Thymus (tissue), 14 donors: ENCODE measurements at places on chromosomes 4 and X. TPM values are rescaled to one million over a fixed set of nuclear protein-coding genes. Genes with fewer than 3 reads are reported as not detected.

GRCh38 chr4:22471999-22472461 lies 43.8 kb downstream of the ADGRA3 start:
- DNase-seq = no peak

DNA sequence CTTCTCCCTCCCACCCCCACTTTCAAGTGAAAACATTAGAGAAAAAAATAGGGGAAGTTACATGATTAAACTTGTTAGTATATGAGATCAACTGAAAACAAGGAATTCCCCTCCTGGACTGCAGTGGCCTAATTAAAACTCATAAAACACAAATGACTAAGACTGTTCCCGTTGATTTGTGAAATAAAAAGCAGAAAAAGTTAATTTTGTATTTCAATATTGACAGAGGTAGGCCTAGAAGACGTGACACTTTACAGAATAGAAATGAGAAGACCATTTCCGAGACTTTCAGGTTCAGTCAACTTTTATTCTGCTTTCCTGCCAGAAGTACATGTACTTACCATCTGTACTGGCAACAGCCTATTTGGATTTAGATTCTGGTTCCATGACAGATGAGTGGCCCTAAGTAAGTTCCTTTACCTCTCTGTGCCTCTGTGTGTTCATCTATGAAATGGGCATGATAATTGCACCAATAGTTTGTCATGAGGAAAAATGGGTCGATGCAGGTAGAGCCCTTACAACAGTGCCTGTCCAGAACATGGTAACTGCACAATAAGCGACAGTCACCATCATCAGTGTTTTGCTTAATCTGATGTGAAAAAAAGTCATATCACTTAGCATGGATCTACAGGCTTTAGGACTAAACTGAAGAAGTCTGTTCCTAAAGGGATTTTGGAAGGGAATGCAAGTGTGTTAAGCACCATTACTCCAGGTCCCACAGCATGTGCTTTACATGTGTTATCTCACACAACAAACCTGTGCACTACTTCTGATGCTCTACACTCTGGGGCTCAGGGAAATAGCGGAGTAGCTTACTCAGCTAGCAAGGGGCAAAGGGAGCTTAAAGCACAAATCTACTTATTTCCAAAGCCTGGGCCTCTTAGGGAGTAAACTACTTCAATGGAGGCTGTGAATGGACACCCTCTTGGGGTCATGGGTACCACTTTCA lies 562.3 kb upstream of the DIPK2B start:
- no peak for DNase-seq

GRCh38 chr4:74397748-74398426 lies 32.9 kb downstream of the EREG start:
- DNase-seq = no peak

DNA sequence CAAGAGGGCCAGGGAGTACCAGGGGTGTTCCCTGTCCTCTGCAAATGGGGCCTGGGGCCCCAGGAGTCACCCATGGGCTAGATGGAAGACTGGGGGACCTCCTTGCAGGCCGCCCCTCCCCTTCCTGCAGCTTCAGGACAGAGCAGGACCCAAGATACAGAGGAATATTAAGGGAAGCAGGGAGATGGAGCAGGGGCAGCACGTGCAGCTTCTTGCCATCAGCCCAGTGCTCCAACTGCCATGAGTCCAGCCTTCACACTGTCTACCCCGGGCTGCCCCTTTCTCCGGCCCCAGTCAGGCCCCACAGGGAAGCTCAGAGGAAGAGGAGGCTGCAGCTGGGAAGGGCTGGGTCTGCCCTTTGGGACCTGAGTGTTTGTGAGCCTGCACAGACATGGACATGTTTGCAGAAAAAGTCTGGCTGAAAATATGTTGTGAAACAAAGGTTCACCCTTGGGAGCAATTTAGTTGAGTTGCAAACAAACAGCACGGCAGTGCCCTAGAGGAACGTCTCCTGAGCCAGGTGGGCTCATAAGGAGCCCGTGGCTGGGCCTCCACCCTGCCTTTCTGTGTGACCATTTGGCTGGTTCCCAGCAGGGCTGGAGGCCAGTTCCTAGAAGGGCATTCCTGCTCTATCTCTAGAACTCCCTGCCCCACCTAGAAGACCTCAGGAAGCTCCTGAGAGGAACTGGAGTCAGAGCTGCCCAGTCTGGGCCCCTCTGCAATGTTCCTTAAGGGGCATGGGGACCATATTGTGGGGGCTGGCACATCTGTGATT lies 8.9 kb downstream of the FATE1 start:
- DNase-seq = no peak

- DNase-seq = no peak
Measured at GRCh38 chrX:9859711-9860555, 73.7 kb downstream of the SHROOM2 start.

DNA sequence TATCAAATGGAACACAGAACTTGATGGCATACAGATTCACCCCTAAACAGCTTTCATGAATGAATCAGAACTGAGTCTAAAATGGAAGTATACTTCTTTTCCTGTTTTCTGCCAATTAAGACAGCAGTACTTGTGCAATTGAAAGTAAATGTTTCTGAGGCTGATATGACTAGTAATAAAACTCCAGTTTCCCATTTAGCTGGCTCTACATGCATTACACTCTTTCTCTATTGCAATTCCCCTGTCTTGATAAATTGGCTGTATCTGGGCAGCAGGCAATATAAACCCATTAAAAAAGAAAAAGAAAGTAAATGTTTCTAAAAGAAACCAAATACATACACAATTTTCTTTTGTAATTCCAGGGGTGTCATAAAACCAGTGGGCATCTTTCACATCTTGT lies 4.6 kb downstream of the NOA1 start:
- no peak for DNase-seq

Gene ANK2
- 5.3 TPM for polyA plus RNA-seq

Gene C4orf36
- polyA plus RNA-seq = 0.82 TPM

Gene VCX2
- not detected for polyA plus RNA-seq

Gene NPY1R
- polyA plus RNA-seq = 2.2 TPM

Gene UGT2A1
- 0.21 TPM for polyA plus RNA-seq

Gene CSAG1
- polyA plus RNA-seq = 0.30 TPM

Gene DUSP21
- polyA plus RNA-seq = not detected

Gene NPFFR2
- 6.7 TPM for polyA plus RNA-seq

Gene CLIC2
- polyA plus RNA-seq = 27.0 TPM
